ENCODE measurements at places on chromosomes 1 and 21. TPM values are rescaled to one million over a fixed set of nuclear protein-coding genes. Genes with fewer than 3 reads are reported as not detected.

DNA sequence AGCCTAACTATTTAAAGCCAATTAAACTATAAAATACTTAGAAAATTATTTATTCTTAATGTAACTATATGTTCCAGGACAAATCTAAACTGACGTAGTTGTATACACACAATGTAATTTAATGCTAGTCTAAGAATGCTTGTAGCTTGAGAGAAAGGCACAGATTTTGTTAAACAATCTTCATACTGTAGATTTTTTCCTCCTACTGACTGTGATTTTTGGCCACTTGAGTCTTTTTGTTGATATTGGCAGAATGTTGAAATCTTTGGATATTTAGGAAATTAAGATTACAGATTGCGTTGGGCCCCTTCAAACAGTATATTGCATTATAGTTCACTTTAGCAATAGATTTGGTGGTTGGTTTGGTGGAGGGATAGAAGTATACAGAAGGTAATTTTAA is 40.5 kb downstream of the ATF3 start:
- DNase-seq: no peak

- no peak for DNase-seq
These were observed 57.9 kb upstream of the ENAH start for GRCh38 chr1:225710804-225711203.

DNA sequence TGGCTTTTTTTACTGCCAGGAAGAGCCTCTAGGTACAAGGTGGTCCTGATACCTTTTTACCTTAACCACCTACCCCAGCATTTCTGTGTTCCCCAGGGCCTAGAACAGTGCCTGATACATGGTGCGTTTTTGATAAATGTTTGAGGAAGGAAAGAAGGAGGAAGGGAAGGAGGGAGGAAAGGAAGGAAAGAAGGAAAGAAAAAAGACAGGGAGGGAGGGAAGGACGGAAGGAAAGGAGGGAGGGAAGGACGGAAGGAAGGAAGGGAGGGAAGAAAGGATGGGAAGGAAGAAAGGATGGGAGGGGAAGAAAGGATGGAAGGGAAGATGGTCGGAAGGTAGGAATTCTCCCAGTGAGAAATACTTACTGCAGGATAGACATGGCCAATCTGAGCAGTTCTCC is 12.0 kb upstream of the MAGOH start:
- DNase-seq: no peak

GRCh38 chr21:45634511-45635183 is 8.9 kb upstream of the PCBP3 start:
- no peak for DNase-seq

GRCh38 chr1:224564454-224565084 is 51.5 kb upstream of the CNIH3 start:
- DNase-seq: no peak

- DNase-seq: no peak
These were observed 122.6 kb upstream of the PPP2R5A start for GRCh38 chr1:212162635-212163034.

DNA sequence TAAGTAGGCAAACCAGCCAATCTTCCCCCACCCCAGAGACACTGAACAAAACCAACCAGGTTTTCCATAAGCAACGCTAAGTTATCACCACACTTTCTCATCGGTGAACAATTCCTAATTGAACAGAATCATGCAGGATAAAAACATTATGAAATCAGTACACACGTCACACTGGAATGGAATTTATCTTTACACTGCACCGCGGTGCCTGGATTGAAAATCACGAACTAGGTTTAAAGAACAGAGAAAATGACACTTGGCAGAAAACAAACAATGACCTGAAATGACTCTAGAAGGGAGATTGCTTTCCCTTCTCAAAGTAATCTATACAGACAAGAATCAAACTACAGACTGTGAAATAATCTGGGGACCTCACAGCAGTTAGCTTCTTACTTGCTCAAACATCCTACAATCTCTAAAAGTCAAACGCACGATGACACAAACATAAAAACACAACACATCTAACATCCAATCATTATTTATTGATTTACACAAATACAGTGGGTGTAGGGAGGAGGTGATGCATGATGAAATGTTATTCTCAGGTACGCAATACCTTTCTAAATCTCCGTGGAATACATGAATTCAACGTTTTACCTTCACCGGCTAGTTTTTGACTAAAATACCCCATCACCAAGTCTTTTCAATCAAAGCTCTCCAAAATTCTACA is 1.9 kb downstream of the EIF4G3 start:
- DNase-seq: no peak

GRCh38 chr1:64110924-64111777 is 92.3 kb upstream of the UBE2U start:
- DNase-seq: no peak

- DNase-seq: no peak
These were observed 266.7 kb upstream of the GREM2 start for GRCh38 chr1:240878631-240879030.

GRCh38 chr1:240734001-240734400 is 122.0 kb upstream of the GREM2 start:
- DNase-seq: no peak

DNA sequence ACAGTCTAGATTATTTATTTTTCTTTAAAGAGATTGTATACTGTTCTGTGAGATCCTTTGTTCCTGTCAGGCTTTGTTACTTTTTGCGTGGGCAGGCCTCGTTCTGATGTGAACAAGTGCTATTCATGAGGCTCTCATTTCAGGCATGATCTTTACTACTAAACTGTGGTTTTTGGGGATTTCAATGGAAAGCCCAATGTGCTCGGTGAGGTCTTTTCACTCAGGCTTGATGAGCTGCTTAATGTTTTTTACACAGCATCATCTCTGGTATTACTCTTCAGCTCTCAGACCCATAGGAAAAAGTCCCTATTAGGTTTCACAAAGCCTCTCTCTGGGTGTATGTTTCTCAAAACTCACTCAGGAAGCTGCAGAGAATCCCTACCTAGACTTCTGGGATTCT is 419.4 kb downstream of the GPATCH2 start:
- DNase-seq: no peak

DNA sequence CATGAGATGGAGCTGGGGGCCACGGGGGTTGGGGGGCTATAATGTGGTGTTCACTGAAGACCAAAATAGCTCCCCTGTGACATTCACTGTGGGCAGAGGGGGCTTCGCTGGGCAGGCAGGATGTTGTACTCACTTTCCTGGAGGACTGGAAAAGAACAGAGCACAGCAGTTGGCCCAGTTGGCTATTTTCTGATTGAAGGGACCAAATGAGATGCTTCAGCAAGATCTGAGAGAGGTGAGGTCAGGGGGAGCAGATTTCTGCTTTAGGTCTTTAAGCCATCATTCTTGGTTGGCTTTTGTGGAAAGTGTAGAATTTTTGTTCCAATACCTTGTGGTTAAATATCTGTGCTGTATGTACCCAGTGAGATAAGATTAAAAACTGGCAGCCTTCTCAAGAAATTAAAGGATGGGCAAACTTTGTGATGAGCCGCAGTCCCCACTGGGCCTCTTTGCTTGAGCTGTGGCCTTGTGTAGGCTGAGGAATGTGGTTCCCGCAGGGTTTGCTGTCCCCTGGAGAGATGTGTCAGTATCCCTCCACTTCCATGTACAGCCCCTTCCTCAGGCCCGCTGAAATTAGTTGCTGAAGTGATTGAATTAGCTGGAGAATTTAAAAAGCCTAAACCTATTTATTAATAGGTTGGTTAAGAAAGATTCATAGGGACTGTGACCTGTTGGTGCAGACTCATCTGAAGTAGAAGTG is 80.7 kb downstream of the ATP5PO start:
- DNase-seq: no peak

DNA sequence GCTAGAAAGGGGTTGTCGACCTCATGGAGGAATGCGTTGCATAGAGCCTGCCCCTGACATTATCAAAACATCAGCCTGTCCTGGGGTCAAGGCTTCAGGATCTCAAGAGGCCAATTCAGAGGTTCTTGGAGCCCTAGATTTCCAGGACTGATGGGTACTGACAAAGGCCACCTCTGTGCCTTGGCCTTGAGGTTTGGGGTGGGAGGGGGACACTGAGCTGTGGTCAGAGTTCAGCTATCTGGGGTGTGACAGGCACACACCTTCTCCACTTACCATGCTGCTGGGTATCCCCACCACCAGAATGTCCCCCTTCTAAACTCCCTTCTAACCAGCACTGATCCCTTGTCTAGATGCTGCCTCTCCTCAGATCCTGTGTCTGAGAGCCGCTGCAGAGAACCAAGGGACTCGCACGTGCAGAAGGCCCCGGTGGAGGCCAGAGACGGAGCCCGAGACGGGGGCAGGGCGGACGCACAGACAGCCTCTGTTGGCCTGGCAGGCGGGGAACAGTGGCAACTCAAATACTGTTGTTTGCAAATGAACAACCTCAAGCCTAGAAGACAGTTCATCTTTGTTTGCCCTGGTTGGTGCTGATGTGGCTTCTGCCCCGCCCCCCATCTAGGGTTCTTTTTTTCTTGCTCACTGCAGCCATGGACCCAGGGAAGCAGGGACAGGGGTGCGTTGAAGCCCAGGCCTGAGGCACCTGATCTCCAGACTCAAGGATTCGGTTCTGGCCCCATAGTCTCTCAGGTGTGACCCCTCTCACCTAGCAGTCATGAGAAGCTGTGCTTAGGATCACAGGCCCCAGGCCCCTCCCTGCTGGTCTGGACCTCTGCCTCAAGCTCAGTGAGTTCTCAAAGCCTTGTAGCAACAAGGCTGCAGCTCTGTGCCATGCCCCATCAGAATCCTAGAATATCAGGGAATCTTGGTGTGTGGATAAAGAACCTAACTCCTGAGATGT is 28.1 kb upstream of the CSF1 start:
- DNase-seq: no peak

GRCh38 chr1:36567601-36568341 is 85.1 kb upstream of the CSF3R start:
- DNase-seq: no peak

DNA sequence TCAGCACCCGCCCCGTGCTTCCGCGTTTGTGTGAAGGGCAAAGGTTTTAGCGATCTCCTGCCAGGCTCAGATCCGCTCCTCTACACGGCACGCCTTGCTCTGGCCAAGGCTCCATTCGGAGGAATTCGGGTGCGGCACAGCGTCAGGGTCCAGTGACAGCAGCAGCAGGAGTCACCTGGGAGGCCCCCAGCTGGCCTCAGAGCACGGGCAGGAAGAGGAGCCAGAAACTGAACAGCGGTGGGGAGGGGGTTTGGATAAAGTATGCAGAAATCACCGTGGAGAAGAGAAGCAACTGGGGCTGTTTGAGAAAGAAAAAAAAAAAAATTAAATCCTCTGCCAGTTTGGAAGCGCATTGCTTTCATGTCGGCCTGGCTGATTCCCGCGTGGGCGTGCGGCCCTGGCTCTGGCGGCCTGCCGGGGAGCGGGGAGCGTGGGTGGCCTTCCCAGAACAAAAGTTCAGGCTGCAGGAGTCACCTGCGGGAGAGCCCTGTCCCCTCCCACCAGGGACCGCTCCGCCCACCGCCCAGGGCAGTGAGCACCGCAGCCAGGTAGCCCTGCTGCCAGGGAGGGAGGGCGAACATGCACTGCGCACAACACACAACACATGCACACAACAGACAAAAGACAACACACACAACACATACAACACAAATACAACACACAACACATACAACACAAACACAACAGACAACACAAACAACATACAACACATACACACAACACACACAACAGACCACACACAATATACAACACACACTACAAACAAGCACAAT is 107.6 kb downstream of the ETS2 start:
- no peak for DNase-seq

DNA sequence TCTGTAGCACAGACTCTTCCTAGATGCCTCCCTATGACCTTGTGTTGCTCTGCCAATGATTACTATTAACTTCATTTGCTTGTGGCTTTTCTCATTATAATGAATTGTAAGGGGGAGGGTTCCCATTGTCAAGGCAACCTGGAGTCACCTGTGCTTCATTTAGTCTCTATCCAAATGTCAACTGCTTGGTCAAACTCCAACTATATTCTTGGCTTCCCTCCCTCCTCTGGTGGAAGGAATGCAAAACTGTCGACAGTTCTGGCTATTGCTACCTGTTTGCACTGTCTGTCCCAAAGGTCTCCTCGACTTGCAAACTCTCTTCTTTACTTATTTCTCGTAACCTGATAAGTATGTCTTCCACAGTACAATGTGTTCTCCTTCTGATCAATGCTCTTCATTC is 100.3 kb downstream of the CACNA1E start:
- no peak for DNase-seq

DNA sequence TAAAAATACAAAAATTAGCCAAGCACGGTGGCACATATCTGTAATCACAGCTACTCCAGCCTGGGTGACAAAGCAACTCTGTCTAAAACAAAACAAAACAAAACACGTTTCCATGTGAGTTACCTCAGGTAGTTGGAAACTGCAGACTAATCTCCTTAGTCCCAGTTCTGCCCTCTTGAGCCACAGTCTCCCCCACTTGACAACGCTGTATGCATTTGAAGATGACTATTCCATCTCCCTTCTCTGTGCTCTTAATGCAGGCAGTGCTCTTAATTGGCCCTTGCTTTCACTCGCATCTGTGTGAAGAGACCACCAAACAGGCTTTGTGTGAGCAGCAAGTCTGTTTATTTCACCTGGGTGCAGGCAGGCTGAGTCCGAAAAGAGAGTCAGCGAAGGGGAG is 19.6 kb upstream of the DHCR24 start:
- no peak for DNase-seq

GRCh38 chr1:7511381-7511780 is 259.7 kb upstream of the VAMP3 start:
- DNase-seq: no peak

GRCh38 chr21:44012474-44013379 is 618 bp downstream of the TRAPPC10 start:
- DNase-seq: no peak

GRCh38 chr1:24363994-24364393 is 44.8 kb downstream of the GRHL3 start:
- no peak for DNase-seq

DNA sequence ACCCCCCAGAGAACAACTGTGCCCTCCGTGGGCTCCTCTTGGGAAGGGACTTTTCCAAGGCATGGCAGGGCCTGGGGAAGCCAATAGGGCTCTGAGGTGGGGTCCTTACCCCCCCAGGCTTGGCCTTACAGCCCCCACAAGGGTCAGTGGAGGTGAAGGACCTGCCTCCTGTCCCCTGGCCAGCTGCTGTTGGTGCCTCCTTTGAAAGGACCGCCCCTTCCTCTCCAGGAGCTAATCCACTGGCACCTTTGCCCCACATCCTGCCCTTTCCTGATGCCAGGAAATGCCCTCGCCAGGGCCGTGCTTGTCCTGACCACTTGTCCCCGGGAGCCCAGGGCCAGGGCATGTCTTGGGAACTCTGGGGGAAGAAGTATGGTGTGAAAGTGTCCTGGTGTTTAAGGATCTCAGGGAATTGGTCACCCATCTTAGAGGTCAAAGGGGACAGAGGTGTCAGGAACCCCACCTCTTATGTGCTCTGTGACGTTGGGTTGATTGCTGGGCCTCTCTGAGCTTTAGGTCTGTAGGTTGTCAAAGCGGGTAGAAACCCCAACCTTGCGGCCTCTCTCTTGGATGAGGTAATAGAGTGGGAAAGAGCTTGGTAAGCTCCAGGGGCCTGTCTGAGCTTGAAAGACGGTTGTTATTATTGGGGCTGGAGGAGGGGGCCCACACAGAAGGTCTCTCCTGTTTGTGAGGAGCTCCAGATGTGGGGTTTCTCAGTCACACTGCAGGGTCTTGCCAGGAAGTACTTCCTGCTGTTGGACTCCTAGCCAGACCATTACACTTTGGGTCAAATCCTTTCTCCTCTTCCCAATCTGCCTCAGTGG is 2.8 kb downstream of the KCNQ4 start:
- DNase-seq: no peak

Gene CCDC17
- polyA plus RNA-seq: 1.8 TPM

Gene PMVK
- 37.9 TPM for polyA plus RNA-seq

Gene SPRR4
- not detected for polyA plus RNA-seq

Gene TMEM125
- polyA plus RNA-seq: 12.7 TPM

Gene CFHR3
- 0.13 TPM for polyA plus RNA-seq

Gene DISC1
- polyA plus RNA-seq: 5.8 TPM

Gene KCNA2
- 0.47 TPM for polyA plus RNA-seq

Gene FAM151A
- polyA plus RNA-seq: 38.1 TPM

Gene IL22RA1
- polyA plus RNA-seq: 3.5 TPM
